Activated CD8-positive, alpha-beta memory T cell treated with anti-CD3 and anti-CD28 coated beads, Interleukin-2, amount 10 ng/mL, durations not matched to agents 7 days and 5 days (primary cell): ENCODE measurements at places on chromosomes 7 and 10. TPM values are rescaled to one million over a fixed set of nuclear protein-coding genes. Genes with fewer than 3 reads are reported as not detected.

ITPRID1 gene
- not detected for total RNA-seq

NAMPT gene
- total RNA-seq = 188 TPM

SLC18A3 gene
- total RNA-seq = not detected

STEAP2 gene
- total RNA-seq = not detected

OR6V1 gene
- total RNA-seq = not detected

WEE2 gene
- total RNA-seq = not detected

LLCFC1 gene
- total RNA-seq = not detected

CACNB2 gene
- total RNA-seq = not detected

NDUFB2 gene
- 165 TPM for total RNA-seq

SPDYE9 gene
- not detected for total RNA-seq

SHOC2 gene
- 39.3 TPM for total RNA-seq

GRM3 gene
- not detected for total RNA-seq

NCF1 gene
- total RNA-seq = 0.30 TPM

CASTOR2 gene
- 3.1 TPM for total RNA-seq

SRRM3 gene
- total RNA-seq = not detected

PDZD7 gene
- total RNA-seq = 0.59 TPM

SYT15 gene
- total RNA-seq = 1.5 TPM

FAM221A gene
- 5.6 TPM for total RNA-seq
